ENCODE measurements at places on chromosomes 2 and 18. TPM values are rescaled to one million over a fixed set of nuclear protein-coding genes. Genes with fewer than 3 reads are reported as not detected.

THSD7B gene
- total RNA-seq: not detected

IDH1 gene
- 14.0 TPM for total RNA-seq

TUBA4B gene
- total RNA-seq: not detected

LONRF2 gene
- 8.8 TPM for total RNA-seq

MORN2 gene
- 12.9 TPM for total RNA-seq

GALR1 gene
- total RNA-seq: not detected

GRCh38 chr2:191611614-191612013 lies 66.3 kb upstream of the NABP1 start:
- DNase-seq: no peak
- no peaks in the 10 kb centered on the region for H3K4me1 ChIP-seq
- no peaks in the 10 kb centered on the region for H3K27me3 ChIP-seq
- H3K27ac ChIP-seq: no peak overlapping the region
- no peak overlapping the region for H3K4me3 ChIP-seq

- H3K36me3 ChIP-seq: no peaks in the 10 kb centered on the region
- no peaks in the 10 kb centered on the region for H3K27me3 ChIP-seq
- no peak overlapping the region for H3K27ac ChIP-seq
- H3K4me3 ChIP-seq: no peak overlapping the region
- no peak for DNase-seq
These were observed 31.1 kb downstream of the DOK1 start for GRCh38 chr2:74585406-74586185.

DNA sequence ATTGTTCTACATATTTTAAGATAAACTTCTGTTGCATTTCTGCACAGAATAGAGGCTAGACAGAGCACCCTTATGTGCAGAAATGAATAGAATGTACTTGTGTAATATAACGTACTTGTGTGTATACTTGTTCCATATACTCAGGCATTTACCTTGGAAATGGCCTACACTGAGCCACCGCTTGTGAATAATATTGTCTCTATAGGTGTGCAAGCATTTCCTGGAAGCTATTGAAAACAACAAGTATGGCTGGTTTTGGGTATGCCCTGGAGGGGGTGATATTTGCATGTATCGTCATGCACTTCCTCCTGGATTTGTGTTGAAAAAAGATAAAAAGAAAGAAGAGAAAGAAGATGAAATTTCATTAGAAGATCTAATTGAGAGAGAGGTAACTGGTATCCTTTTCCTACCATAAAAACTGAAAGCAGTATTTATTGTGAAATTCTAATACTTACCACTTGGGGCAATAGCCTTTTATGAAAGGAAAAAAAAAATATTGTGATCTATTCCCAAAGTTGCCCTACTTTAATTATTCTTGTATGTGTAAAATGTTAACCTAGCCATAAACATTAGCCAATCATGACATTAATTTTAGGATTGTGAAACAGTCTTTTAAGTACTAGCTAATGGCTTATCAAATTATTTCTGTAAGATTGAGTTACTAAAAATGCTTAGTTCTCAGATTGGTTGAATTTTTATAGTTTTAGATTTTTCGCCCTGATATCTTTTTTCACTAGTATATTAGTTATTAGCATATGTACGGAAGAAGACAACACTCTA lies 18.0 kb downstream of the ZC3H15 start:
- H3K4me3 ChIP-seq: no peak overlapping the region
- no peaks in the 10 kb centered on the region for H3K27me3 ChIP-seq
- no peak for DNase-seq
- H3K27ac ChIP-seq: no peak overlapping the region

GRCh38 chr2:75031906-75032803 lies 73.7 kb downstream of the POLE4 start:
- no peaks in the 10 kb centered on the region for H3K36me3 ChIP-seq
- no peak overlapping the region for H3K4me3 ChIP-seq
- no peaks in the 10 kb centered on the region for H3K27me3 ChIP-seq
- no peak for DNase-seq
- peaks cover 11% of the 10 kb centered on the region for H3K4me1 ChIP-seq
- no peak overlapping the region for H3K27ac ChIP-seq

DNA sequence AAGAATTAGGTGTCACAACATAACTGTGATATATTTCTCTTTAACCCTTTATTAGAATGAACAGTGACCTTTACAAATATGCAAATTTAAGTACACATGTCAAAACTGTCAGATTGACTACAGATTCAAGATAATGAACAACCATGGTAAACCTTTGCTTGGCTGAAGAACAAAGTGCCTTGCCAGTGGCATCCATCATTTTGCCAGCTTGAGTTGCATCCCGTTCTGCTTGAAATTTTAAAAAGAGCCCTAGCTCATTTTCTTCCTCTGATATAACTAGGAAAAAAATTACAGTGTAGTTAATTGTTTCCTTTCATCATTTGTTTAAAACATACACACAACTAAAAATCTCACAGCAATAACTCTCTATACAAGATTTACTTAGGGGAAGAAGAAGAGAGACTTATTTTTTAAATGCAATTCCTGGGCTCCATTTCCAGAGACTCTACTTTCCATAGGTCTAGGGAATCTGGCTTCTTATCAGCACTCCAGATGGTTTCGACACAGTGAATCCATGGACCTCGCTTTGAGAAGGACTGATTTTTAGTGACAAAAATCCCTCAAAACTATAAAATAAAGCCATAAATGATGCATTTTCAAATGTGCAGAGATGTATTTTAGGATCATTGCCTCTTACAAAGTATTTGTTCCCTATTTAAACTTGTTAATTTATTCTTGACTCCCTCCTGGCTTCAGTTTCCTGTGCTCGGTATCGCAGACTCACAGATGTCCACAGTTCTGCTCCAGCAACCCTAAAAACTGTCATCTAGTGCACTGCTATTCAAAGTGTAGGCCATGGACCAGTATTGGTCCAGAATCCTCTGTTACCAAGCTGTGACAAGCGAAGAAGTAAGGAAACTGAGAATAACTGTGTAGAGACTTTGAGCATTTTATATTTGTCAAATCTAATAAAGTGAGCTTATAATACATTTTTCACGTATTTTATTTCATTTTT lies 50.1 kb downstream of the ICA1L start:
- no peak for DNase-seq
- peaks cover 2% of the 10 kb centered on the region for H3K4me1 ChIP-seq
- no peaks in the 10 kb centered on the region for H3K36me3 ChIP-seq
- H3K27me3 ChIP-seq: no peaks in the 10 kb centered on the region
- H3K4me3 ChIP-seq: no peak overlapping the region

- no peak for DNase-seq
- no peak overlapping the region for H3K27ac ChIP-seq
- H3K27me3 ChIP-seq: peaks cover 2% of the 10 kb centered on the region
- no peaks in the 10 kb centered on the region for H3K36me3 ChIP-seq
These were observed 259.1 kb upstream of the RBMS1 start for GRCh38 chr2:160752475-160753330.

DNA sequence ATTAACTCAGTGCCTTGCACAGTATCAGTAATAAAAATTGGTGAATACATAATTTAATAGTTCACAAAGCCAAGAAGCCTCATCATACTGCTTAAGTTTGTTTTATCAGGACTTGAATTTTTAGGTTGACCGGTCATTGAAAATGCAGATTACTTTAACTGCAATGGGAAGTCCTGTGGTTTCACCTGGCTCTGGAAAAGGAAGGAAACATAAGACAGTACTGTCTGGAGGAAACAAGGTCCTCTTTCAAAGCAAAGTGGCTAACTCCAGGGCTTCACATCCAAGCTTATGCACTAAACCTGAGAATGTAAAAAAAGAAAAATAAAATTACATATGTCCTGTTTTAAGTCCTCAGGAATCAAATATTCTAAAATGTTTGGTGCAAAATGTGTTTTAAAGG lies 119.7 kb downstream of the DLGAP1 start:
- H3K4me1 ChIP-seq: no peaks in the 10 kb centered on the region
- no peaks in the 10 kb centered on the region for H3K36me3 ChIP-seq
- H3K4me3 ChIP-seq: no peak overlapping the region
